Endodermal cell (in vitro differentiated cells): ENCODE measurements at places on chromosomes 11 and 22.

GRCh38 chr11:80838153-80838552 is 1397.3 kb upstream of the TENM4 start:
- no peak for DNase-seq

- DNase-seq = peak; percentile 64
These were observed 48.5 kb downstream of the MS4A13 start for GRCh38 chr11:60563553-60564235.

GRCh38 chr22:37893583-37893983 is 12.5 kb upstream of the MICALL1 start:
- peak; percentile 61 for DNase-seq

GRCh38 chr11:130269326-130269943 is 45.3 kb downstream of the ZBTB44 start:
- no peak for DNase-seq

DNA sequence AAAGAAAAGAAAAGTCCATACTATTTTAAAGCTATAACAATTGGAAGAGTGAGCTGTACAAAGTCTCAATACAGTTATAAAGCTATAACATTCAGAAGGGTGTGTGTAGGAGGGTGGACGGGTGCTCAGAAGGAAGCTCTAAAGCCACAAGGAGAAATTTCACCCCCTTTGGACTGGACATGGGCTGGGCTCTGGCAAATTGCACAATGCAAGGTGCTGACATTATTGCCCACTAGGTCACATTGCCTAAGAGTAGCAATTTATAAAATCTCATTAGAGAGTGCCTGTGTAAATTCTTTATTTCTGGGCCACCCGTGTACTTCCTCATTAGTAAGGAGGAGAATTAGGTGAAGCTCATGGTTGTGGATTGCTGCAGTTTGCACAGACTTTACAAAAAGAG is 5.7 kb upstream of the APOBEC3A start:
- DNase-seq = no peak

GRCh38 chr11:7671347-7672215 is 1.7 kb downstream of the CYB5R2 start:
- DNase-seq = no peak

- DNase-seq = no peak
These were observed 145.7 kb upstream of the TEAD1 start for GRCh38 chr11:12528487-12528886.

- DNase-seq = no peak
These were observed 736.5 kb downstream of the DLG2 start for GRCh38 chr11:84890676-84891075.

DNA sequence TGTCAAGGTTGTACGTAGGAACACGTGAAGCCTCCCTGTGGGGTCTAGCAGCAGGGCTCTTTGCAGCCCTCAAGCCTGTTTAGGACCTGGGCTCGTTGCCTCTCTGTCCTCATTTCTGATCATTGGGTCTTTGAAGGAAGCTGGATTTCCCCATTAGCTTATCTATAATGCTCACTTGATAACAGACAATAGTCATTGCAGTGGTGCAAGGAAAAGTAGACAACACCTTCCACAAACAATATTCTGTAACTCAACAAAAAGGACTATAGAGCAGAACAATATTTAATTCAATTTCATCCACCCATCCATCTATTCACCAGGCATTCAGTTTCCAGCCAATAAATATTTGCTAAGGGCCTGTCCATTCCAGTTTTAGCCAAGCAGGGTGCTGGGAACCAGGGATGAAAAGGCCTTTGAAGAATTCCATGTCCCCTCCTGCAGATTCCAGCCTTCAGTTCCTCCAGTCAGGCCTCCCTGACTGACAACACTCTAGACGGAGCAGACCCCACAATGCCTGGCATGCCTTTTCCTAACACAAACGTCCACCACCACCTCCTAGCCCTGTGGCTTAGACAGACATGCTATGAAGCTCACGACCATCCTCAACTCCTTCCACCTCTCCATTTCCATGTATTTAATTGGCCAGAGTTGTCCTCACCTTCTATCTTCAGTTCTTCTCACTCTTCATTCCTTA is 12.7 kb upstream of the POLD3 start:
- DNase-seq = no peak

GRCh38 chr11:61049063-61049377 is 53.3 kb upstream of the CD5 start:
- DNase-seq = no peak

- DNase-seq = peak; percentile 32
These were observed 714 bp downstream of the TRIM29 start for GRCh38 chr11:120137187-120137610.

GRCh38 chr11:125320347-125321076 is 156.0 kb downstream of the PKNOX2 start:
- no peak for DNase-seq

GRCh38 chr11:38156495-38157146 is 1558.6 kb upstream of the RAG2 start:
- no peak for DNase-seq

DNA sequence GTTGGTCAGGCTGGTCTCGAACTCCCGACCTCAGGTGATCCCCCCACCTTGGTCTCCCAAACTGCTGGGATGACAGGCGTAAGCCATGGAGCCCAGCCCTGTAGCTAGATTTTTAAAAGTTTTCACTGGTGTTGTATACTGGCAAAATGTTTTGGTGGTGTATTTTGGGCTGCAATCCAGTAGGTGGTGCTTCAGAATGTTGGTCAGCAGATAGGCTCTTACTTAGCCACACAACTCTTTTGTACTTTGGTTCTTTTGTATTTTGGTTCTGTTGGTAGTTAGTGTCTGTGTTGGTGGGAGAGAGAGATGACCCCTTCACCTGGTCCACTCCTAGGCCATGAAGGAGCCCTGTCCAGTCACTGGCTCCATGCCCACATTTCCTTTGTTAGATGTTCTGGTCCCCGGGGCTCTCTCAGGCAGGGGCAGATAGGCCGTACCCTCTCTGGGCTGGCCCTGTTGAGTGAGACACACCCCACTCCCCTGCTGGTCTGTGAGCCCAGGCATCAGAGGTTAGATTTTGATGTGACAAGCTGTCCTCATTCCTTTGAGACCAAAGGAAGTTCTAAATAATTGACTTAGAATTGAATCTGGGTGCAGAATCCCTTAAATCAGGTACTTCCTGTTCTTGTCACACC is 123.8 kb downstream of the DDX10 start:
- DNase-seq = peak; percentile 76

- peak; percentile 40 for DNase-seq
These were observed 662 bp downstream of the MUC5B start for GRCh38 chr11:1223346-1224110.

DNA sequence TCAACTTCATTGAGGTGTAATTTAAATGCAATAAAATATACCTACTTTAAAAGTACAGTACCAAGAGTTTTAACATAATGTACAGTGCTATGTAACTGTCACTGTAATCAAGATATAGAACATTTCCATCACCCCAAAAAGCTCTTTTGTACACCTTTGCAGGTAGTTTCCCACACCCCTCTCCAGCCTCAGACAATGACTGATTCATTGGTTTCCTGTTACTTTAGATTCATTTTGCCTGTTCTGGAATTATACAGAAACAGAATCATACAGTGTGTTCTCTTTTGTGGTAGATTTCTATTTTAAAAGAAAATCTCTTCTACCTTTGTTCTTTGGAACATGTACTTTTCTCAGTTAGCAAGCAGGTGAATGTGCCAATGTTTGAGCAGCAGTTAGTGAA is 38.2 kb downstream of the SHISA8 start:
- no peak for DNase-seq

- DNase-seq = no peak
These were observed 88.5 kb downstream of the BRD1 start for GRCh38 chr22:49739138-49739537.

GRCh38 chr22:45483918-45484499 is 18.7 kb upstream of the FBLN1 start:
- DNase-seq = no peak

DNA sequence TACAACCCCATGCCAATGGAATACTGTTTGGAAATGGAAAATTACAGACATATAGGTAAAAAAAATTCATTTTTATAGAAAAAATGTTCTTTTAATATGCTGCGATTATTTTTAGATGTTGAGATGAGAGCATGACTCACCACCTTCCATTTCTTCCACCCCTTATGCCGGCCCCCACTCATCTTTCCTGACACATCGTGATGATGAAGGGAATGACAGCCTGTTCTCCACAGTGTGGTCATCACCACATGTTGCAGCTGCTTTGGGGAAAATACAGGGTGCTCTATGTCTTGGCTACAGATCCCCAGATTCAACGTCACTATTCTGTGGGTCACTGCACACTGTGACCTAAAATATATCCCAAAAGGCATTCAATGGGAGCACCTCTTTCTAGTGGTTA is 916.2 kb downstream of the METTL15 start:
- DNase-seq = no peak

GRCh38 chr22:28882878-28883656 is at the start of gene ZNRF3:
TSS of gene ZNRF3 (plus strand) at chr22:28883572. CDS start at chr22:28883767, 195 bp downstream.
- peak; percentile 96 for DNase-seq

- no peak for DNase-seq
These were observed 9.4 kb downstream of the CRYBB2 start for GRCh38 chr22:25228822-25229221.
